ENCODE measurements at places on chromosomes 16 and 17. TPM values are rescaled to one million over a fixed set of nuclear protein-coding genes. Genes with fewer than 3 reads are reported as not detected.

Gene EVPL
- total RNA-seq, result 59.7 TPM

Gene THOC6
- 54.4 TPM for total RNA-seq

Gene MYH3
- total RNA-seq, result 2.7 TPM

Gene CORO6
- total RNA-seq, result 0.49 TPM

DNA sequence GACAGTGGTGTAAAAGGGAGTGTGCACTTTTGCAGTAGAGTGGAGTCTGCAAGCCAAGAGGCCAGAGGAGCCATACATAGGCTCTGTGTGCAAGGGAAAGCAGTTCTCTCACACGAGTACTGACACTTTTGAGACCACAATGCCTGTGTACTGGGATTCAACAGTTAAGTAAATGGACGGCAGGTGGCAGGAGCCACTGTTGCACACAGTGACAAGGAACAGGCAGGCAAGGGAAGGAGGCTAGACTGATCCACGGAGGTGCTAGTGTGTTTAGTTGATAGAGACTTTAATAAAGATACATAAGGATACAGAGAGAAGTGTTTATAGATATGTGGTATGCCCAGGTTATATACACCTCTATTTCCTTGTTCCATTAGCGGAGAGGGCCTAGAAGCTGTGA is 67.0 kb downstream of the MPRIP start:
- no peaks in the 10 kb centered on the region for H3K27me3 ChIP-seq
- H3K36me3 ChIP-seq, result peaks cover 45% of the 10 kb centered on the region
- DNase-seq, result no peak
- H3K4me1 ChIP-seq, result peaks cover 51% of the 10 kb centered on the region
- no peak overlapping the region for H3K4me3 ChIP-seq
- peak overlapping the region; percentile 56 for H3K27ac ChIP-seq

- H3K27me3 ChIP-seq, result peaks cover 22% of the 10 kb centered on the region
- DNase-seq, result no peak
Observed at GRCh38 chr16:79298894-79299799, 301.4 kb downstream of the MAF start.

GRCh38 chr17:43562679-43563599 is 16.8 kb upstream of the ETV4 start:
- no peak overlapping the region for H3K4me3 ChIP-seq
- no peak overlapping the region for H3K27ac ChIP-seq
- H3K27me3 ChIP-seq, result peaks cover 26% of the 10 kb centered on the region

- peak overlapping the region; percentile 68 for H3K27ac ChIP-seq
- peak; percentile 68 for DNase-seq
- peaks cover 81% of the 10 kb centered on the region for H3K36me3 ChIP-seq
- H3K4me1 ChIP-seq, result peaks cover 98% of the 10 kb centered on the region
- peak overlapping the region; percentile 74 for H3K4me3 ChIP-seq
- H3K27me3 ChIP-seq, result no peaks in the 10 kb centered on the region
Observed at GRCh38 chr16:89320782-89321501, 103.4 kb downstream of the ZNF778 start.

GRCh38 chr16:10085078-10085798 is 97.0 kb downstream of the GRIN2A start:
- no peak overlapping the region for H3K4me3 ChIP-seq
- H3K4me1 ChIP-seq, result peaks cover 66% of the 10 kb centered on the region
- no peak overlapping the region for H3K27ac ChIP-seq
- DNase-seq, result no peak
- H3K27me3 ChIP-seq, result no peaks in the 10 kb centered on the region

DNA sequence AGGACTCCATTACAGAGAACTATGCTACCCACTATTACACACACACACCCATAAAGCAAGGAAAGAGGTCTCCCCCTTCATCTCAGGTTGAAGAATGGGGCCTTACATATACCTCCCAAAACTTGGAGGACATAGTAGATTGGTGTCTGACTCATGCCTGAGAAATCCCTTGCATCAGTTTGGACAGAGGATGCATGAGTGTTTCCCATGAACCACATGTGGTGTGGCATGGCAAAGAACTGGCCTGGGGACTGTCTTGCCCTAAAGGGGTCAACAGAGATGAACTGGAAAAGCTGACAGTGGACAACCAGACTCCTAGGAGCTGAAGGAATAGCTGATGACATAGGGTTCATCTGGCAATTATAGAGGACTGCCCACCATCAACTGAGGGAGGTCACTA is 54.0 kb downstream of the DYNLRB2 start:
- no peaks in the 10 kb centered on the region for H3K36me3 ChIP-seq
- no peak overlapping the region for H3K27ac ChIP-seq
- peaks cover 11% of the 10 kb centered on the region for H3K27me3 ChIP-seq

- no peaks in the 10 kb centered on the region for H3K27me3 ChIP-seq
- no peak overlapping the region for H3K4me3 ChIP-seq
- H3K36me3 ChIP-seq, result peaks cover 2% of the 10 kb centered on the region
- H3K27ac ChIP-seq, result no peak overlapping the region
Observed at GRCh38 chr17:58339755-58340404, 11.3 kb upstream of the TSPOAP1 start.

DNA sequence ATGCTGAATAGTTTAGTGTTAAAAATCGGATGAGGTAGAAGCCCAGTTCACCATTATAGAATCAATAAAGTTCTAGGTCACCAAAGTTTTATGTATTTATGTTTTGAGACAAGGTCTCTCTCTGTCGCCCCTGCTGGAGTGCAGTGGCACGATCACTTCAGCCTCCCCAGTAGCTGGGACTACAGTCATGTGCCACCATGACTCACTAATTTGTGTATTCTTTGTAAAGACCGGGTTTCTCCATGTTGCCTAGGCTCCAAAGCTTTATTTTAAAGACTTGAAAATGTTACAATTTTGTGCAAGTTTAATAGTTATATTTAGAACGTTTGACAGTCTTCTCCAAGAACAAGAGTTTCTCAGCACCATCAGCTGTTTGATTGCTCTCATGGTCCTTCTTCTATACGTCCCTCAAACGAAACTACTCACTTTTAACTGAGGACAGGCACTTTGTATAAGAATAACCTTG is 32.1 kb downstream of the NDE1 start:
- no peak overlapping the region for H3K4me3 ChIP-seq
- no peaks in the 10 kb centered on the region for H3K4me1 ChIP-seq
- no peaks in the 10 kb centered on the region for H3K27me3 ChIP-seq
- peak overlapping the region; percentile 30 for H3K27ac ChIP-seq

GRCh38 chr16:14530046-14530445 is 100.0 kb downstream of the PARN start:
- no peaks in the 10 kb centered on the region for H3K27me3 ChIP-seq
- H3K36me3 ChIP-seq, result peaks cover 4% of the 10 kb centered on the region
- no peak for DNase-seq
- no peak overlapping the region for H3K4me3 ChIP-seq
- no peak overlapping the region for H3K27ac ChIP-seq
- H3K4me1 ChIP-seq, result peaks cover 27% of the 10 kb centered on the region

DNA sequence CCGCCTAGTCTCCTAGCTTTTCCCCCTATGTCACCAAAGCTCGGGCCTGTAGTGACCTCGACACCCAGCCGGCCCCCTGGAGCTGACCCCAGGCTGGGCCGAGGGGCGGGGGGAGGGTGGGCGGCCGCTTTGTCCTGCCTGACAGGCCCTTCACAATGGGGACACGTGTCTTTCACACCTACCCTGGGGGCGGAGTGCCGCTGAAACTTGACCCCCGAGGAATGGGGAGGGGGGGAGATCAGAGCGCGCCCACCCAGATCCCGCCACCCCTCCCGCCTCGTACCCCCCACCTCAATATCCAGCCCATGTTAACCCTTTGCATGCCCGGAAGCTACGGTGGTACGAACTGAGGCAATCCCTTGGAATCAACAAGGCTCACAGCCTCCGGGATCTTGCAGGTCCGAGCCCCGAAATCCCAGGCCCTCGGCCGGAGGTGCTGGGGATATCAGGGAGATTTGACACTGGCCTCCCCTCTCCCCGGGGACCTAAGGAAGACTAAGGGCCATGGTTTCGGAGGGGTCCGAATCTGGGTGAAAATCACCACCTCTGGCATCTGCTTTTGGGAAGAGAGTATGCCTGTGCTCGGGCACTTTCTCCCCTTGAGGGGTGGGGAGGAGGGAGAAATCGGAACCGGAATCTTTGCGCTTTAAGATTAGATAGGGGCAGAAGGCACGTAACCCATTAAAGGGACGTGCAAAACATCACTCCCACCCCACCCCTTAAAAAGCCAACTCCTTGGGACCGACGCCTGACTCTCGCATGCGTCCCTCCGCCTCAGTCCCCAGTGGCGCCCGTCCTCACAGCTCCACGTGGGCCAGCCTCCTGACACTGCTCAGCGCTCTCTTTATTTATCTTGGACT is 2.6 kb downstream of the NOG start:
- peaks cover 44% of the 10 kb centered on the region for H3K27me3 ChIP-seq
- DNase-seq, result peak; percentile 8

DNA sequence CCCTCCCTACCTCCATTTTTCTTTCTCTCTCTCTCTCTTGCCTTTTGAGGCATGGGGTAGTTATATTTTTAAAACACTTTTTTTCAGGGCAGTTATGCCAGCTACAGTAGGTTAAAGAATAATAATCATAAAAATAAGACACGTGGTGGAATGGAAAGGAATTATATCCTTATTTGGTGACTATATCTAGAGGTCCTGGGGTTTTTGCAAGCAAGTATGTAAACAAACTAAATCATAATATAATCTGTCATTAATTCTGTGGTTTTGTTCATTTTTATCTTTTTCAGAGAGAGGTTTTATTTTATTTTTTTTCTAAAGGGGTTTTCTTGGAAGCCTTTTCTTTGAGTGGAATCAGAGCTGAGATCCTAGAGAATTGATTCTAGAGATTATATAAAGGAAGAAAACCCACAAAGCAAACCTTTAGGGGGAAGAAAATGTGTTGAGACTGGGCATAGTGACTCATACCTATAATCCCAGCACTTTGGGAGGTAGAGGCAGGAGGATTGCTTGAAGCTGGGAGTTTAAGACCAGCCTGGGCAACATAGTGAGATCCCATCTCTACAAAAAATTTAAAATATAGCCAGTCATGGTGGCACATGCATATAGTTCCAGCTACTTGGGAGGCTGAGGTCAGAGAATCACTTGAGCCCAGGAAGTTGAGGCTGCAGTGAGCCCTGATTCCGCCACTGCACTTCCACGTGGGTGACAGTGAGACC is 53.2 kb downstream of the NQO1 start:
- peaks cover 37% of the 10 kb centered on the region for H3K36me3 ChIP-seq
- H3K4me1 ChIP-seq, result peaks cover 9% of the 10 kb centered on the region

- DNase-seq, result no peak
- no peak overlapping the region for H3K27ac ChIP-seq
- no peak overlapping the region for H3K4me3 ChIP-seq
- H3K27me3 ChIP-seq, result peaks cover 34% of the 10 kb centered on the region
- H3K4me1 ChIP-seq, result no peaks in the 10 kb centered on the region
Observed at GRCh38 chr17:30933966-30934365, 12.2 kb downstream of the ADAP2 start.

DNA sequence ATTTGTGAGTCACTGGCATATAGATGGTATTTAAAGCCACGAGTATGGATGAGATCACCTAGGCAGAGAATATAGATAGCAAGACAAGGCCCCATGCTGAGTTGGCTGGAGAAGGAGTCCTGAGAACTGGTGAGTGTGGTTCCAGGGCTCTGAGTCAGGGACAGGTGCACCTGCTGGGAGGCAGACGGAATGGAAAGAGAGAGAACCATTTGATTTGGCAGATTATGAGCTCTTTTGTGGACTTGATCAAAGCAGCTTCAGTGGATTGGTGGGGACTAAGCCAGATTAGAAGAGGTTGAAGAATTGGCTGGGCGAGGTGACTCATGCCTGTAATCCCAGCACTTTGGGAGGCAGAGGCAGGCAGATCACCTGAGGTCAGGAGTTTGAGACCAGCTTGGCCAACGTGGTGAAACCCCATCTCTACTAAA is 4.3 kb upstream of the C16orf92 start:
- DNase-seq, result no peak
- peaks cover 9% of the 10 kb centered on the region for H3K36me3 ChIP-seq
- H3K27me3 ChIP-seq, result peaks cover 3% of the 10 kb centered on the region
- H3K4me1 ChIP-seq, result peaks cover 9% of the 10 kb centered on the region
- H3K27ac ChIP-seq, result no peak overlapping the region
- no peak overlapping the region for H3K4me3 ChIP-seq

- DNase-seq, result no peak
- no peaks in the 10 kb centered on the region for H3K4me1 ChIP-seq
- H3K27ac ChIP-seq, result no peak overlapping the region
- no peak overlapping the region for H3K4me3 ChIP-seq
- H3K36me3 ChIP-seq, result peaks cover 7% of the 10 kb centered on the region
Observed at GRCh38 chr17:68498479-68499326, 13.5 kb upstream of the PRKAR1A start.

Data from Calu3 (cell line).